ENCODE measurements at places on chromosomes 13 and 19. TPM values are rescaled to one million over a fixed set of nuclear protein-coding genes. Genes with fewer than 3 reads are reported as not detected.

The SMIM44 gene
- total RNA-seq = not detected

The KLC3 gene
- 0.32 TPM for total RNA-seq

The LENG1 gene
- 3.2 TPM for total RNA-seq

The ZNF791 gene
- 18.3 TPM for total RNA-seq

The MYADM gene
- total RNA-seq = 42.6 TPM

The ADAT3 gene
- total RNA-seq = 5.0 TPM

The CFD gene
- 41.1 TPM for total RNA-seq

The PPM1N gene
- total RNA-seq = 0.61 TPM

The C13orf42 gene
- not detected for total RNA-seq
